ENCODE measurements at places on chromosomes 3 and 15. TPM values are rescaled to one million over a fixed set of nuclear protein-coding genes. Genes with fewer than 3 reads are reported as not detected.

DNA sequence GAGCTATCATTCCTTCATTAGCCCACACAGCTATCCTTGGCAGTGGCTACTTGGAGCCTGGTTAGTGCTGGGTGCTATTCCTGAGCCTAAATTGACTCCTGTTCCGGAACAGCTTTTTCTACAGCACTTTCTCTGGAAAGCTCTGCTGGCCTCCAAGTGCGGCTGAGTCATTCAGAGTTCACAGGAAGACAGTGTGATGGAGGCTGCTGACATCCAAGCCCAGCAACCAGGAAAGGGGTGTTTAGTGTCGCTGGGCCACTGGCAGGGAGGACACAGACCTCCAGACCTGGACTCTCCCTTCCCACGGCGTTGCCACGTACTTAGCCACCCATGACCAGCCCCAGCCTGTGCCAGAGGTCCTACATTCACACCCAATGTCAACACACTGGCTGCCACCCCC is 28.7 kb downstream of the CACNA2D2 start:
- no peaks in the 10 kb centered on the region for H3K4me1 ChIP-seq
- peaks cover 42% of the 10 kb centered on the region for H3K27me3 ChIP-seq
- no peak for DNase-seq
- no peaks in the 10 kb centered on the region for H3K36me3 ChIP-seq

DNA sequence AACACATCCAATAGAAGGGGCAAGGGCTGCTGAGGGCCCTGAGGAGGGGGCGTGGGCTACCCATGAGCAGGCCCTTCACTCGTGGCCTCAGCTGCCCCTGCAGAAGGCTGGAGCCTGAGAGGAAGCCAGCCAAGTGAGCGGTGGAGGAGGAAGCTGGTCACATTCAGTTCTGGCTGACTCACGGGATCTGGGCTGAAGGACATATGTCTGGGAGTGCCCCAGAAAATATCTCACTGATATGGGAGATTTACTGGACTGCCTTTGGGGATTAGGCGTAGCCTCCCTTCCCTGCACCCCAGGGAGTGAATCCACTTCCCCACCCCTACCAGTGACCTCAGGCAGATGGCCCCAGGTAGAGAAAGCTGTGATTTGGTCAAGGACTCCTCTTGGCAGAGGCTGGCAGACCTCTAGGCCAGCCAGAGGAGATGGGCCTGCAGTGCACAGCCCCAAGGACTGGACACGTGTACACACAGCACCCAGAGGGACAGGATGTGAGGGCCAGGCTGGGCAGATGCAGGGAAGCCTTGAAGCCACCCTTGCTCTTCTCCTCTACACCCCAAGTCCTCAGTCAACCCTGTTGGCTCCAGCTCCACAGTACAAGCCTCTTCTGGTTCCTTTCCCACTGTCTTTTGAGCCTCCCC is 14.2 kb upstream of the ANKDD1A start:
- no peak overlapping the region for H3K4me3 ChIP-seq
- H3K36me3 ChIP-seq = no peaks in the 10 kb centered on the region
- H3K4me1 ChIP-seq = peaks cover 21% of the 10 kb centered on the region
- peak; percentile 46 for DNase-seq

GRCh38 chr15:89057506-89058133 is 30.6 kb upstream of the ABHD2 start:
- H3K4me1 ChIP-seq = no peaks in the 10 kb centered on the region
- no peaks in the 10 kb centered on the region for H3K36me3 ChIP-seq
- no peak overlapping the region for H3K27ac ChIP-seq
- DNase-seq = peak; percentile 87

- H3K27me3 ChIP-seq = no peaks in the 10 kb centered on the region
- H3K36me3 ChIP-seq = no peaks in the 10 kb centered on the region
- H3K4me3 ChIP-seq = no peak overlapping the region
- H3K4me1 ChIP-seq = peaks cover 41% of the 10 kb centered on the region
- no peak overlapping the region for H3K27ac ChIP-seq
These were observed 17.8 kb upstream of the UTS2B start for GRCh38 chr3:191348098-191348497.

DNA sequence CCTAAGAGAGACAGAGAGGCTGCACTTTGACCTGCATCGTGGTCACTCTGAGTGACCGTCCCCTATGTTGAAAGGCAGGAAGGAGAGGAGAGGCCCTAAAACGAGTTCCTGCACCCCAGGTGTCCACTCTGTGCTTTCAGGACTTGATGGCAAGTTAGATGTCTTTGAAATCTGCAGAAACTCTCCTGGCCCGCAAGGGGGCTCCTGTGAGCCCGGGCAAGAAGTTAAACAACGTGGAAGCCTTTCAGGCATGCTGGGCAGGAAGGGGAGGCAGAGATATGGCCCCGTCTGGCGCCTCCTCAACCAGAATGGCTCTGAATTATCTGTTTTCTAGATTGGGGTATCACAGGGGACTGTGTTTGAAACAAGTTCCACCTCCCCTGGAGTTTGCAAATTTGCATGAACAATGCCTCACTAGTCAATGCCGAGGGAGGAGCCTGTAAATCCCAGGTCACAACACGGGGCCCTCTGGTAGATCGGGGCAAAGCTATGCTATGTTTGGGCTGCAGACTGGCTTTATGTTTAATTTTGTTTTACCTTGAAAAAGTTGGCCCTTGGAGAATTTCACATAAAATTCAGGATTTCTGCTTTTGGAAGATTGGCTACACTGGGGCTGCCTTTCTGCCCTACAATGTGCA is 9.8 kb downstream of the CTXND1 start:
- H3K27me3 ChIP-seq = no peaks in the 10 kb centered on the region
- H3K4me3 ChIP-seq = no peak overlapping the region
- no peaks in the 10 kb centered on the region for H3K4me1 ChIP-seq
- DNase-seq = peak; percentile 51
- no peaks in the 10 kb centered on the region for H3K36me3 ChIP-seq
- H3K27ac ChIP-seq = no peak overlapping the region

GRCh38 chr3:22156868-22157267 is 405.9 kb upstream of the ZNF385D start:
- H3K27ac ChIP-seq = no peak overlapping the region
- H3K4me1 ChIP-seq = peaks cover 18% of the 10 kb centered on the region
- no peak overlapping the region for H3K4me3 ChIP-seq
- no peaks in the 10 kb centered on the region for H3K27me3 ChIP-seq
- DNase-seq = no peak

DNA sequence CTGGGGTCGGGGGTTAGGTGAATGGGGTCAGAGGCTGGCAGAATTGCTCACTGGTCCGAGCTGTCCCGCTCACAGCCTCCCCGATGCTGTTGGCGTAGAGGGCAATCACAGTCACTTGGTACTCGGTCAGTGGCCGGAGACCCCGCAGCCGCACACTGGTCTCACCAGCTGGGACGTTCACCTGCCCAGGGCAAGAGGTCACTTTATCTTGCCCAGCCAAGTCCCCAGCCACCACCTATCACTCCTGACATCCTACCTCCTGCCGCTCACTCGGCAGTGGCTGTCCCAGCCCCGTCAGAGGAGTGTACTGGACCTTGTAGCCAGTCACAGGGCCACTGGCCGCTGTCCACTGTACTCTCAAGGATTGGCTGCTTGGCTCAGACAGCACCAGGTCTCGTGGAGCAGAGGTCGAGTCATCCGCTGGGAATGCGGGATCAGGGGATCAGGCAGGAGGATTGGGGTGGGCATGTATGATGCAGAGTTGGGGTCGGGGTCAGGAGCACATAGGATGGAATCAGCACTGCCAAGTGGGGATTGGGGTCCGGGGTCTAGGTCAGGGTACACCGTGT is 2.5 kb downstream of the COL7A1 start:
- H3K4me3 ChIP-seq = no peak overlapping the region
- no peak overlapping the region for H3K27ac ChIP-seq
- DNase-seq = no peak

DNA sequence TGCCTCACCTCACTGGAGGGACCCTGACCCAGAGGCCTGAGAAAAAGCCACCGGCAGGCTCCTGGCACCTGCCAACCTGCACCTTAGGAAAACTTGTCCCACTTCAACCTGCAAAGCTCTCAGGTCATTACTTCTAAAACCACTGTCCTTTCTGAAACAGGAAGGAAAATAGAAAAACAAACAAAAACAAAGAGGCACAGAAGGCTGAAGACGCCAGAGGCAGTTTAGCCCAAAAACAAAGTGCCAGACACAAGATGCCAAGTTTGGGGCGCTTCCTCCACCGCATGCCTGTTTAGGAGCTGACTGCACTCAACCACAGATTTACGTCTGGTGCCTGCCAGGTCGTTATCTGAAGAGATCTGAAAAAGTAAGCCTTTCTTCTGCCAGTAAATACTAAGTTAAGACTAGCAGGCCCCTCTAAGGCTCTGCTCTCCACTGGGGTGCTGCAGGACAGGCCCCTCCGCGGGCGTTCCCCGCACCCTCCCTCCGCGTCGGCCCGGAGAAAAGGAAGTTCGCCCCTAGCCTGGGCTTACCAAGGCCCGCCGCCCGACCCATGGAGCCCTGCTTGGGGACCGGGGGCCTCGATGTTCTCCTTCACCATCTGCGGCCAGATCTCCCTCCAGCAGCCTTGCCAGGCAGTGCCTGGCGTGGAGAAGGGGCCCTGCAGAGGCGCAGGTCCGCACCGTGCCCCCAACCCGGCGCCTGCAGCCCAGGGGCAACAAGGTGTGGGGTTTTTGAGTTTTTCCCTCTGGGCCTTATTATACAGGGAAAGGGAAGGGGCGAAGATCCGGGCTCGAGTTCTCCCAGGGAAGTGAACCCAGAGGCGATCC is 1.3 kb downstream of the GOLGA8A start:
- H3K4me3 ChIP-seq = peak overlapping the region; percentile 77
- peak overlapping the region; percentile 67 for H3K27ac ChIP-seq
- no peaks in the 10 kb centered on the region for H3K27me3 ChIP-seq

- H3K27me3 ChIP-seq = no peaks in the 10 kb centered on the region
- H3K4me1 ChIP-seq = peaks cover 5% of the 10 kb centered on the region
- H3K4me3 ChIP-seq = no peak overlapping the region
- no peak for DNase-seq
These were observed 86.9 kb downstream of the ZNF609 start for GRCh38 chr15:64547275-64547674.

- H3K27ac ChIP-seq = no peak overlapping the region
- no peaks in the 10 kb centered on the region for H3K27me3 ChIP-seq
- DNase-seq = no peak
- peaks cover 17% of the 10 kb centered on the region for H3K36me3 ChIP-seq
- no peaks in the 10 kb centered on the region for H3K4me1 ChIP-seq
These were observed 6.9 kb downstream of the ANKRD63 start for GRCh38 chr15:40275954-40276353.

DNA sequence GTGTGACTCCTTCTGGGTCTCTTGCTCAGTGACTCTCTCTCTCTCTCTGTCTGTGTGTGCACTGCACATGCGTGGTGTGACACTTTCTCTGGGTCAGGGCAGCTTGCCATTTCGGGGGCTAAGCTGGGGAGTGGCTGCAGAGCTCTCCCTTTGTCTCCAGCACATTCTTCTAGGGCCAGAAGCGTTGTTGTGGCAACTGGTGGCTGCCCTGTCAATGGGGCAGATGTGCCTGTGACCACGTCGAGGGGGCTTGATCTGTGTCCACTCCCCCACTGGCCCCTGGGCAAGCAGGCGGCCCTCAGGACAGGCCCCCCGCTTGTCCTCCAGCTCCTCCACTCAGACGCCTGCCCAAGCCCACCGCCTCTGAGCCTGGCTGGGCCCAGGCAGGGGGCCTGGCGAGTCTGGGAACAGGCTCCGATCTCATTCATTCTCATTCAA is 67.8 kb downstream of the WNT7A start:
- no peaks in the 10 kb centered on the region for H3K4me1 ChIP-seq

DNA sequence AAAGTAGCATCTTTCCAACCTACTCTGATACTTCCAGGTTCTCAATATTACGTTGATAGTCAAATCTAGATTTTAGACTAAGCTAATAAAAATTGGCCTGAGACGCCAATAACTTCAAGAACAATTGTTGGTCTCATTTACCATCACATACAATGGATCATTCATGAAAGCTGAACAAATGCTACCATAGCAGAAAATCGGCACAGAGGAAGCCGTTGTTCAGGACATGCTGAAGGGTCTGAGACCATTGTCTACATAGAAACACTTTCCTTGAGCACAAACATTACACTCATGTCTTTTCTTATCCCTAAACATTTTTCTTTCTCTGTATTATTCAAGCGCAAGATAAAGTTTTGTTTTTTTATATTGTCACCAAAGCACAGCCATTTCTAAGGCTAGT is 37.2 kb upstream of the FHIT start:
- H3K4me1 ChIP-seq = no peaks in the 10 kb centered on the region
- H3K27me3 ChIP-seq = peaks cover 35% of the 10 kb centered on the region
- H3K4me3 ChIP-seq = no peak overlapping the region

GRCh38 chr3:99684644-99685043 is 46.2 kb downstream of the COL8A1 start:
- no peak for DNase-seq
- H3K36me3 ChIP-seq = peaks cover 11% of the 10 kb centered on the region
- peaks cover 9% of the 10 kb centered on the region for H3K4me1 ChIP-seq
- no peak overlapping the region for H3K4me3 ChIP-seq
- H3K27me3 ChIP-seq = no peaks in the 10 kb centered on the region

DNA sequence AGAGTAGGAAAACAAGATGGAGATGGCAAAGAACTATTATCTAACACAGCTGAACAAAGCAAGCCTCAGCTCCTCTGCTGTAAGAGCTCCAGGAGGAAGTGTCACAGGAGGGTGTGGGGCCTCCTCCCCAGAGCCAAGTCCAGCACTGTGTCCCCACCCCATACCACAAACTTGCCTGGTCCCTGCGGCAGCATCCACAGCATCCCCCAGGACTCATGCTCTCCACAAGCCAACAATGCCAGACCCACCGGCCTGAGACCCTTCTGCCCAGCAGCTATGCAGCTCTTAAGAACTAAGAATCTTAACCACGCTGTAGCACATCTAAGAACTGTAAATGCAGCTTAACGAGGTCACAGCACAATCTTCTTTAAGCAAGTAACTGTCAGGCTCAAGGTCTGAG is 9.1 kb downstream of the RBM15B start:
- H3K4me1 ChIP-seq = peaks cover 1% of the 10 kb centered on the region
- H3K27ac ChIP-seq = no peak overlapping the region
- H3K27me3 ChIP-seq = no peaks in the 10 kb centered on the region
- H3K4me3 ChIP-seq = no peak overlapping the region
- DNase-seq = no peak

GRCh38 chr15:28979208-28979841 is 93.6 kb downstream of the APBA2 start:
- H3K27ac ChIP-seq = no peak overlapping the region

GRCh38 chr3:37136067-37136466 is 38.3 kb downstream of the LRRFIP2 start:
- no peaks in the 10 kb centered on the region for H3K27me3 ChIP-seq
- no peaks in the 10 kb centered on the region for H3K36me3 ChIP-seq
- no peak overlapping the region for H3K4me3 ChIP-seq
- DNase-seq = no peak
- H3K4me1 ChIP-seq = peaks cover 13% of the 10 kb centered on the region
- H3K27ac ChIP-seq = no peak overlapping the region

- H3K4me1 ChIP-seq = peaks cover 39% of the 10 kb centered on the region
- no peak overlapping the region for H3K4me3 ChIP-seq
- no peak overlapping the region for H3K27ac ChIP-seq
- H3K36me3 ChIP-seq = peaks cover 7% of the 10 kb centered on the region
These were observed 128.2 kb upstream of the MEF2A start for GRCh38 chr15:99437315-99438223.

GRCh38 chr15:67072958-67073357 is 7.6 kb downstream of the SMAD3 start:
- no peak for DNase-seq
- no peak overlapping the region for H3K4me3 ChIP-seq
- no peaks in the 10 kb centered on the region for H3K36me3 ChIP-seq
- H3K27ac ChIP-seq = no peak overlapping the region
- peaks cover 52% of the 10 kb centered on the region for H3K4me1 ChIP-seq
- no peaks in the 10 kb centered on the region for H3K27me3 ChIP-seq

Gene XIRP1
- not detected for total RNA-seq

Gene HEG1
- total RNA-seq = 10.3 TPM

Gene JMJD7
- 13.3 TPM for total RNA-seq

Gene CFAP100
- total RNA-seq = not detected

Gene SENP8
- total RNA-seq = 5.0 TPM

Gene PLAAT1
- total RNA-seq = 1.0 TPM

Gene KBTBD12
- not detected for total RNA-seq

Gene ADIPOQ
- not detected for total RNA-seq
